ENCODE measurements at places on chromosomes 7 and 10.

- H3K4me3 ChIP-seq, result no peak overlapping the region
- no peak overlapping the region for H3K27ac ChIP-seq
- H3K27me3 ChIP-seq, result no peaks in the 10 kb centered on the region
- H3K36me3 ChIP-seq, result peaks cover 3% of the 10 kb centered on the region
Measured at GRCh38 chr7:107269790-107270189, 101.0 kb downstream of the HBP1 start.

GRCh38 chr7:22482503-22482902 lies 17.5 kb downstream of the STEAP1B start:
- H3K36me3 ChIP-seq, result no peaks in the 10 kb centered on the region
- DNase-seq, result no peak
- no peaks in the 10 kb centered on the region for H3K4me1 ChIP-seq

DNA sequence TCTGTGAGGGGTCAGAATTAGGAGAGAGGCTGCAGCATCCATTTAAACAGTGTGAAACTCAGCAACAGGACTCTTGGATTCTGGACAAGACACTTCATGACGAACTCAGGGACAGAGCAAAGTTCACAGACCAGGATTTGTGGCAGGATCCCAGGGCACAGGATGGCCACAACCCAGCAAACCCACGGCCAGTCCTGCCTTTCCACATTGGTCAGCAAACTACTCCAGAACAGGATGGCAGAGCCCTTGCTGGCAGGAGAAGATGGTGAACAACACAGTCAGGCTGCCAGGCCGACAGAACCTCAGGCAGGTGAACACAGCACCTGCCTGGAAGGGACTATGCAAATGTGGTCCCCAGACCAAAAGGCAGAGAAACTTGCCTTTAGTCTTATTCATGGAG lies 34.4 kb downstream of the VSTM4 start:
- H3K4me1 ChIP-seq, result peaks cover 6% of the 10 kb centered on the region
- no peak overlapping the region for H3K4me3 ChIP-seq
- H3K27me3 ChIP-seq, result peaks cover 9% of the 10 kb centered on the region
- H3K27ac ChIP-seq, result no peak overlapping the region
- H3K36me3 ChIP-seq, result peaks cover 34% of the 10 kb centered on the region

DNA sequence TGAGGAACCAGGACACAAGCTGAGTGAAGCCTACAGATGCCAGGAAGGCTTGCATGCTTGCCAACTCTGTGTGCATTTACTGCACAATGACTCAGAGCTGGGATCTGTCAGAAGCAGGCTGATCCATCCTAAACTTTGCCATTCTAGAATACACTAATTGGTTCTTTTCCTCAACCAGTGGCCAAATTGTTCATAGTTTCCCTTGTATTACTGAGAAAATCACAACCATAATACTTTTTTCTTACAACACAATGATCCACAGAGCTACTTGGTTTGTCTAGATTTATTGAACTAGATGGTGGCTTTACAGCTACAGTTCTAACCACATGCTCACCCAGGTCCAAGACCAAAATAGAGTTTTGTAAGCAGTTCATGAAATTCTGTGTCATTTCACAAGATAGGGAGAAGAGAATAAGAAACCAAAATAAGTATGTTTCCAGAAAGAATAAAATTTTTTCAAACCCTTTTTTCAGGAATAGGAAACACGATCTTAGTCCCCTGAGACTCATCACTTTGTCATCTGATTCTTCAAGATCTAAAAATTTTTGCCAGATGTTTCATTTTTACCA lies 21.0 kb upstream of the LRRC17 start:
- H3K4me3 ChIP-seq, result no peak overlapping the region
- H3K27me3 ChIP-seq, result no peaks in the 10 kb centered on the region
- DNase-seq, result peak; percentile 79
- H3K27ac ChIP-seq, result peak overlapping the region; percentile 44
- no peaks in the 10 kb centered on the region for H3K36me3 ChIP-seq
- peaks cover 2% of the 10 kb centered on the region for H3K4me1 ChIP-seq

GRCh38 chr7:123552641-123553040 lies 5.0 kb downstream of the NDUFA5 start:
- no peak overlapping the region for H3K4me3 ChIP-seq
- H3K27me3 ChIP-seq, result no peaks in the 10 kb centered on the region
- H3K27ac ChIP-seq, result no peak overlapping the region
- H3K36me3 ChIP-seq, result peaks cover 4% of the 10 kb centered on the region
- H3K4me1 ChIP-seq, result peaks cover 3% of the 10 kb centered on the region
- no peak for DNase-seq

DNA sequence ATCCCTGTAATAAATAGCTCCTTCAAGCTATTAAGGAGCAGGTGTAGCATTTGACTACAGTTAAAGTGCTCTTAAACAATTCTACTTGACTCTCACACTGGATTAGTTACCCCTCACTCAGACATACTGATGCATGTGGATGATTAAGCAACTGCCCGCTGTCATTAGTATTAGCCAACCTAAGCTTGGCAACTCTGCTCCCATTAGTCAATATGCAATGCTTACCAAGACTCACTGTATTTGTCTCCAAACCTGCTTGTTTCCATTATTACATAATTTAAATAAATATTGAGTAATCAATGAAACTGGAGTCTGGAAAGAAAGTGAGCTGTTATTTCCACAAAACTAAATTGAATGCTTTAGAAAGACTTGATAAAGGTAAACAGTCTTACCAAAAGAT lies 144.0 kb upstream of the ASAH2 start:
- H3K27ac ChIP-seq, result no peak overlapping the region
- peaks cover 3% of the 10 kb centered on the region for H3K4me1 ChIP-seq
- H3K27me3 ChIP-seq, result no peaks in the 10 kb centered on the region
- H3K4me3 ChIP-seq, result no peak overlapping the region
- no peaks in the 10 kb centered on the region for H3K36me3 ChIP-seq

DNA sequence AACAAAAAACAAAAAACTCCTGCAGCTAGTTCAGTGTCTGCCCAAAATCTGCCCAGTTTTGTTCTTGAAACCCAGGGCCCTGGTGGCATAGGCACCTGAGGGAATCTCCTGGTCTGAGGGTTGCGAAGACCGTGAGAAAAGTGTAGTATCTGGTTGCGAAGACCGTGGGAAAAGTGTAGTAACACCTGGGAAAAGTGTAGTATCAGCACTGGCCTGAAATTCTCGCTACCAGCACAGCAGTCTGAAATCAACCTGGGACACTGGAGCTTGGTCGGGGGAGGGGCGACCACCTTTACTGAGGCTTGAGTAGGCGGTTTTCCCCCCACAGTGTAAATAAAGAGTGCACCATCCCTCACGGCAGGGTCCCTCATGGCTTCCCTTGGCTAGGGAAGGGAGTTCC lies 82.5 kb upstream of the SP4 start:
- no peak overlapping the region for H3K27ac ChIP-seq
- no peak overlapping the region for H3K4me3 ChIP-seq
- no peaks in the 10 kb centered on the region for H3K27me3 ChIP-seq
- H3K4me1 ChIP-seq, result no peaks in the 10 kb centered on the region

GRCh38 chr7:97346349-97346748 lies 228.9 kb downstream of the SDHAF3 start:
- H3K36me3 ChIP-seq, result no peaks in the 10 kb centered on the region
- no peak overlapping the region for H3K27ac ChIP-seq

- no peak for DNase-seq
- H3K27ac ChIP-seq, result no peak overlapping the region
- no peaks in the 10 kb centered on the region for H3K4me1 ChIP-seq
- no peaks in the 10 kb centered on the region for H3K36me3 ChIP-seq
Measured at GRCh38 chr7:157901166-157901565, 564.4 kb downstream of the DNAJB6 start.

GRCh38 chr10:98045785-98046389 lies 15.5 kb upstream of the CRTAC1 start:
- H3K4me3 ChIP-seq, result no peak overlapping the region
- no peaks in the 10 kb centered on the region for H3K36me3 ChIP-seq
- DNase-seq, result peak; percentile 47
- no peaks in the 10 kb centered on the region for H3K4me1 ChIP-seq
- H3K27ac ChIP-seq, result no peak overlapping the region

DNA sequence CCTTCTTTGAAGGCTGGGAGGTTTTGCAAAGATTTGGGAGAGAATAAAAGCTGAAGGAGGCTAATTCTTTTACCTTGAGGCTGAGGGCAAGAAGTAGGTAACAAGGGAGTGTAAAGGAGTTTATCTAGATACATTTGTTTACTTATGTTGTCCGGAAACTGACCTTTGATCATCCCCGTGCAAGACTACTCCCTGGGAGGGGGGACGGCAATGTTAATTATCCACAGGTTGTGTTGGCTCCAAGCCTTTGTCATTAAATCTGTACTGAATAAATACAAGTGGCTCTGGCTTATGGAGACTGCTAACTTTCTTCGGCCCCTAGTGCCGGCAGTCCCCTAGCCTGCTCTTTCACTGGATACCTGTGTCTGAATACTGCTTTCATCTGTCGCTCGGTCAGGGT lies 1250.6 kb upstream of the LRRTM3 start:
- no peak for DNase-seq
- H3K27me3 ChIP-seq, result no peaks in the 10 kb centered on the region
- H3K4me1 ChIP-seq, result no peaks in the 10 kb centered on the region
- no peaks in the 10 kb centered on the region for H3K36me3 ChIP-seq

- no peak for DNase-seq
- H3K4me1 ChIP-seq, result no peaks in the 10 kb centered on the region
- no peaks in the 10 kb centered on the region for H3K27me3 ChIP-seq
- H3K27ac ChIP-seq, result no peak overlapping the region
Measured at GRCh38 chr7:158110034-158110590, 477.5 kb downstream of the PTPRN2 start.

GRCh38 chr7:51062222-51062987 lies 254.2 kb downstream of the COBL start:
- H3K27me3 ChIP-seq, result no peaks in the 10 kb centered on the region
- no peak overlapping the region for H3K4me3 ChIP-seq
- peak; percentile 19 for DNase-seq
- H3K4me1 ChIP-seq, result peaks cover 12% of the 10 kb centered on the region
- H3K36me3 ChIP-seq, result no peaks in the 10 kb centered on the region
- H3K27ac ChIP-seq, result no peak overlapping the region

GRCh38 chr10:66006411-66006810 lies 919.4 kb upstream of the LRRTM3 start:
- H3K4me1 ChIP-seq, result no peaks in the 10 kb centered on the region
- DNase-seq, result no peak
- no peaks in the 10 kb centered on the region for H3K36me3 ChIP-seq
- H3K27ac ChIP-seq, result no peak overlapping the region
- no peaks in the 10 kb centered on the region for H3K27me3 ChIP-seq

DNA sequence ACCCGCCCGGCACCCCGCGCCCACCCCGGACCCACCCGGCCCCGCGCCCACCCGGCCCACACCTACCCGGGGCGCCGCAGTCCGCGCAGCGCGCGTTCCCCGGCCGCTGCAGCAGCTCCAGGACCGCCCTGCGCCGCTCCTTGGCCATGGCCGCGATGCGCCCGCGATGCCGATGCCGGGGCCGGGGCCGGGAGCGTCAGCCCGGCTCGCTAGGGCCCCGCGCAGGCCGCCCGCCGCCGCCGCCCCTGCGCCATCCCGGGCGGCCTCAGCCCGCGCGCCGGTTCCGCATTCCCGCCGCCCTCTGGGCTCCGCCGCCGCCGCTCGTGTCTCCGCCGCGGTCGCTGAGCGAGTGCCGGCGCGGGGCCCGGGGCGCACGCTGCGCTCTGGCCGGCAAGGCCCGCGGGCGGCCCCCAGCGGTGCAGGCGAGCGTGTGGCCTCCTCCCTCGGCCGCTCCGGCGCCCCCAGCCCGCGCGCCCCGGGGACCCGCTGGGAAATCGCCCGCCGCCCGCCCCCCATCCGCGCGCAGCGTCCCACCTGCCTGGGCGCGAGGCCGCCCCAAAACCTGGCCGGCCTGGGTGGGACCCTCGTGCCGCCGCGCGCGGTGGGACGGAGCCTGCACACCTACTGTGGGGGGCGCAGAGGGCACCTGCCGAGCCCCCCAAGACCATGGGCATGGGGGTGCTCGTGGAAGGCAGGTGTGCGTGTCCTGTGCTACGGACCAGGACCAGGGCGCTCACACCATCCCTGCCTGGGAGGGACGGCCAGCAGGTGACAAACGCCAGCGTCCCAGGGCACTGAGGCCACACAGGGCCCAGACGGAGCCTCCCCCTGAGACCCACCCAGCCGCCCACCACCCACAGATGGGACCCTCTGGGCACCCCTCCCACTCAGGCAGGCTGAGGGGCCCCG lies at the start of gene ADAP1:
ADAP1 (minus strand) TSS at position 351 of the 909 bp plus-strand sequence; CDS start at position 148, 203 bp downstream.
- peaks cover 21% of the 10 kb centered on the region for H3K4me1 ChIP-seq
- peak; percentile 49 for DNase-seq
- peaks cover 66% of the 10 kb centered on the region for H3K27me3 ChIP-seq
- H3K36me3 ChIP-seq, result no peaks in the 10 kb centered on the region
- H3K4me3 ChIP-seq, result peak within 1 kb of the TSS; percentile 29
- H3K27ac ChIP-seq, result no peak within 1 kb of the TSS

- no peak overlapping the region for H3K27ac ChIP-seq
- H3K27me3 ChIP-seq, result no peaks in the 10 kb centered on the region
- H3K36me3 ChIP-seq, result no peaks in the 10 kb centered on the region
- H3K4me1 ChIP-seq, result no peaks in the 10 kb centered on the region
- no peak overlapping the region for H3K4me3 ChIP-seq
Measured at GRCh38 chr10:122782911-122783310, 62.7 kb downstream of the CUZD1 start.
